Cardiac septum (tissue), 1 donor: ENCODE measurements at places on chromosomes 16 and 17. TPM values are rescaled to one million over a fixed set of nuclear protein-coding genes. Genes with fewer than 3 reads are reported as not detected.

DNA sequence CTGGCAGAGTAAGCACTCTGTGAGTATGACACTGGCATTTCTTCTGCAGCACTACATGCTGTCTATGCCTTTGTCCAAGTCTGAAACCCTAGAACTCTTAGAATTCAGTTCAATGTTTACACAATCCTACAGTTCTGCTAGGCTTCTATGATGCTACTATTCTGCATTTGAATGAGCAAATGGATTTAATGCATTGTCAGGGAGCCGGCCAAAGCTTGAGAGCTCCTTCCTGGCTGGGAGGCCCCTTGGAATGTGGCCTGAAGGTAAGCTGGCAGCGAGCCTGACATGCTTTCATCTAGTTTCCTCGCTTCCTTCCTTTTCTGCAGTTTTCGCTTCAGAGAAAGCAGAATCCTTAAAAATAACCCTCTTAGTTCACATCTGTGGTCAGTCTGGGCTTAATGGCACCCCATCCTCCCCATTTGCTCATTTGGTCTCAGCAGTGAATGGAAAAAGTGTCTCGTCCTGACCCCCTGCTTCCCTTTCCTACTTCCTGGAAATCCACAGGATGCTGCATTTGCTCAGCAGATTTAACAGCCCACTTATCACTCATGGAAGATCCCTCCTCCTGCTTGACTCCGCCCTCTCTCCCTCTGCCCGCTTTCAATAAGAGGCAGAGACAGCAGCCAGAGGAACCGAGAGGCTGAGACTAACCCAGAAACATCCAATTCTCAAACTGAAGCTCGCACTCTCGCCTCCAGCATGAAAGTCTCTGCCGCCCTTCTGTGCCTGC is at the start of gene CCL2:
TSS of gene CCL2 (plus strand) at position 635 of the 730 bp plus-strand sequence. CDS start at position 700, 65 bp downstream.
- DNase-seq: peak; percentile 77

GRCh38 chr16:86229866-86230656 is 280.3 kb upstream of the FOXF1 start:
- DNase-seq: peak; percentile 67

DNA sequence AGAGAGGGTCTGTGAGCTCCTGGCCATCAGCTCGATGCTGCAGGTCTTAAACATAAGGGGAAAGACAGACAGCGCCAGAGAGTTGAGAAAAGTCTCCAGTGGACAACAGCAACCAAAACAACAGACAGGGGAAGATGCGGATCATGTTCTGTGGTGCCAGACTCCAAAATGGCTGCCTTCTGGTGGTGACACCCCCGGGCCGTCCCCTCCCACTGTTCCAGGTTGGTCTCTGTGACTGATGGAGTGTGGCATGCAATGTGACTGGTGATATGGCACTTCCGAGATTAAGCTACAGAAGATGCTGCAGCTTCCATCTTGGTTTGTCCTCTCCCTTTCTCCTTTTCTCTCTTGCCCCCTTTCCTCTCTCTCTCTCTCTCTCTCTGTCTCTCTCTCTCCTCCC is 40.4 kb upstream of the RBFOX3 start:
- DNase-seq: no peak

DNA sequence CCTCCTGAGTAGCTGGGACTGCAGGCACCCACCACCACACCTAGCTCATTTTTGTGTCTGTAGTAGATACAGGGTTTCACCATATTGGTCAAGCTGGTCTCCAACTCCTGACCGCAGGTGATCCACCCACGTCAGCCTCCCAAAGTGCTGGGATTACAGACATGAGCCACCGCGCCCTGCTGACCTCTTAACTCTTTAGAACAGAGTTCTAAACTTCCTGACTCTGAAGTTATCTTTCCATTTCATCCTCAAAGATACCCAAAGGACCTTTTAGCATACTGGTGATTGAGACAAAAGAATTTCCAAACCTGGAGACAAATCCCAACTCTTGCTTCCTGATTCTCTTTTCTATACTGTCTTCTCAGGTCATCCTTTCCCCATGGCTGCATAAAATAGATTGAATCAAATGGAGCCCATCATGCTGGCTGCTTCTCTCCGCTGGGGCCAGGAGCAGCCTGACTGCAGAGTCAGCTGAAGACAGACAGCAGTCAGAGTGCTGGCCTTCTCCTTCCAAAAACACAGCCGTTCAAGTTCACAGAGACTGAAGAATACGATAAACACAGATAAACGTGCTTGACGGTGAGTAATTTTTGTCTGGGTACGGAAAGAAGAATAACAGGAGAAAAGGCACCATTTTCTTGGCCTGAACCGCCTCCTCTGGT is 76.5 kb upstream of the ATF7IP2 start:
- DNase-seq: no peak

GRCh38 chr16:56262148-56262547 is 70.9 kb downstream of the GNAO1 start:
- DNase-seq: no peak

GRCh38 chr17:72385475-72385874 is 264.7 kb downstream of the SOX9 start:
- no peak for DNase-seq

- no peak for DNase-seq
Measured at GRCh38 chr16:68496689-68497088, 42.4 kb upstream of the ZFP90 start.

- DNase-seq: no peak
Measured at GRCh38 chr16:71311553-71312158, 22.5 kb upstream of the CMTR2 start.

Gene NLRC3
- total RNA-seq: 0.67 TPM

Gene PRSS36
- total RNA-seq: 1.1 TPM
